Fibroblast of pulmonary artery (primary cell): ENCODE measurements at places on chromosomes 7 and 10.

GRCh38 chr10:25505466-25505865 is 330.7 kb downstream of the GPR158 start:
- peak; percentile 14 for DNase-seq

GRCh38 chr10:12717981-12718707 is 283.4 kb downstream of the CCDC3 start:
- no peak for DNase-seq

- DNase-seq: peak; percentile 9
Measured at GRCh38 chr7:55304018-55304762, 60.9 kb upstream of the LANCL2 start.

GRCh38 chr10:116254422-116255155 is 18.4 kb downstream of the GFRA1 start:
- DNase-seq: no peak

- no peak for DNase-seq
Measured at GRCh38 chr10:7389844-7390243, 21.0 kb downstream of the SFMBT2 start.

DNA sequence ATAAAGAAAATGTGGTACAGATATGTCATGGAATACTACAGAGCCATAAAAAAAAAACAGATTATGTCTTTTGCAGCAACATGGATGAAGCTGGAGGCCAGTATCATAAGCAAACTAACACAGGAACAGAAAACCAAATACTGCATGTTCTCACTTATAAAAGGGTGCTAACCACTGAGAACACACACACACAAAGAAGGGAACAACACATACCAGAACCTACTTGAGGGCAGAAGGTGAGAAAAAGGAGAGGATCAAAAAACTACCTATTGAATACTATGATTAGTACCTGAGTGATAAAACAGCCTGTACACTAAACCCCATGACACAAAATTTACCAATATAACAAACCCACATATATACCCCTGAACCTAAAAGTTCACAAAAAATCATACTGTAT is 144.6 kb downstream of the TPK1 start:
- no peak for DNase-seq

- DNase-seq: no peak
Measured at GRCh38 chr10:89238956-89239644, 12.5 kb downstream of the LIPA start.

DNA sequence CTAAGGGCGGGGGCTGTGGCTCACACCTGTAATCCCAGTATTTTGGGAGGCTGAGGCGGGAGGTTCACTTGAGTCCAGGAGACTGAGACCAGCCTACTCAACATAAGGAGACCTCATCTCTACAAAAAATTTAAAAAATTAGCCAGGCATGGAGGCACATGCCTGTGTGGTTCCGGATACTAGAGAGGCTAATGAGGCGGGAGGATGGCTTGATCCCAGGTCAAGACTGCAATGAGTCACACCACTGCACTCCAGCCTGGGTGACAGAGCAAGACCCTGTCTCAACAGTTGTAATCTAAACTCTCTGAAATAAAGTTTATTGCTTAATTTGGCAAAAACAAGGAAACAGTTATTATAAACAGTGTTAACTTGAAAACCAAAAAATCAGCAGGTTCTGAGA is 123.3 kb downstream of the USP6NL start:
- DNase-seq: no peak

GRCh38 chr7:39621784-39622411 is 1.5 kb upstream of the RALA start:
- no peak for DNase-seq

DNA sequence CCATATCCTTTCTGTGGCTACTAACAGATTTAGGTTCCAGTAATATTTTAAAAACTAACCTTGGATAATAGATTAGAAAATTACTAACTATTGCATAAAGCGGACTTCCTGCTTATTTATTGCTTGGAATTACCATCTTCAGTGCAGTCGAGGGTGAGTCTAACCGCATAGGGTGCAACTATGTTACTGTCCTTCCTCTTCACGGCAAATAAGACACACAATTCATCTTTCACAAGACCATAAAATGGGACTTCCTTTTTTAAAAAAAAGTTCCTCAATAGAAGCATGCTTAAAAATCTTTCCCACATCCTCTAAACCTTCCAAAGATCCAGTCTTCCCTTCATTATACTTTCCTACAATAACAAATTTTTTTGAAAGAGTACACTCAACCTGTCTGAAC is 2.1 kb downstream of the SLC25A40 start:
- DNase-seq: no peak

- DNase-seq: peak; percentile 78
Measured at GRCh38 chr7:21616796-21617436, 74.1 kb downstream of the DNAH11 start.

- no peak for DNase-seq
Measured at GRCh38 chr7:109235316-109235715, 665.6 kb downstream of the DNAJB9 start.

GRCh38 chr10:74586088-74586585 is 240.3 kb upstream of the KAT6B start:
- DNase-seq: no peak

GRCh38 chr7:95662987-95663386 is 66.7 kb upstream of the PDK4 start:
- DNase-seq: no peak

DNA sequence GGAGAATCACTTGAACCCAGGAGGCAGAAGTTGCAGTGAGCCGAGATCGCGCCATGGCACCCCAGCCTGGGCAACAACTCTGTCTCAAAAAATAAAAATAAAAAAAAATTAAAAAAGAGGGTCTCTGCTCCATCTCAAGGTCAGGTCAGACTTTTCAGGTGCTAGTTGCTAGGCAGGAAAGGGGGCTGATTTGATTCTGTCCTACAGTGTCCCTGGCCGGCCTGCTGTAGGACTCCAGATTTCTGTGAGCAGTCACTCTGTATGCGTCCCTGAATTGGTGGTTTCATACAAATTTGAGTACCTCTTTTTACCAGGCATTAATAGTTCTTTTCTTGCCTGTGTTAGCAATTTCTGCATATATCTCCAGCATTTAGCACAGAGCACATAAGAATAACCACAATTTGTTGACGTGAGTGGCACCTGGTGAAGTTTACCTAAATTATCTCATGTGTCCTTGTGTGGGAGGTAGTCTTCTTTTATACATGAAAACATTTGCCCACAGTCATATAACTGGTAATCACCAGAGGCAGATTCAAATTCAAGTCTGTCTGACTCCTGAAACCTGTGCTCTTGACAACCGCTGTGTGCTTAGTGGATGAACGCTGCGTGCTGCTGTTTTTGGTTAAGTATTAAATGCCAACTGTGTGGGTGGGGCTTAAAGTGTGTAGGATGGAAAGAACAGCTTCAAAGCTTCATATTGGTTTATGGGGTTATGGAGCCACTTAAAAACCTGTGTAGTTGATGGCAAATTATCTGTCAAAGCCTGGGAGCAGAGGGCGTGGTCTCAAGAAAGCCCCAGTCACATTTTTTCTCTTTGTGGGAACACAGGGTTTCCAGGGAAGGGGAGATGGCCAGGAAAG is 3.2 kb upstream of the ZNF775 start:
- no peak for DNase-seq

DNA sequence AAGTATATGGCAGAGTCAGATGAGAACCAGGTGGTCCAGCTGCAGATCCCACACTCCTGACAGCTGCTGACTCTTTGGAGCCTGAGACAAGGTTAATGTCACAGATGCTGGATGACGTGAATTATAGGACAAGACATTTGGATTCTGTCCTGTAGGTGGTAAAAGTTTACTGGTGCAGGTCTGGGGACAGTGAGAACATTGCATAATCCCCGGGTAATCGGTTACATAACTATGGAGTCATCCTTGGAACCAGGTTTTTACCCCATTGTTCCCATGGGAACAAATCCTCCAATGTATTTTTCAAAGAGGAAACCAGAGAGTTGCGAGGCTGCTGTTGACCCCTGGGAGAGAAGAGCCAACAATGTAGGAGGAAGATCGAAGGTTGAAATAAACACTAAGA is 27.5 kb upstream of the ZCCHC24 start:
- peak; percentile 56 for DNase-seq

GRCh38 chr7:108097703-108098102 is 32.5 kb downstream of the LAMB4 start:
- DNase-seq: peak; percentile 41

DNA sequence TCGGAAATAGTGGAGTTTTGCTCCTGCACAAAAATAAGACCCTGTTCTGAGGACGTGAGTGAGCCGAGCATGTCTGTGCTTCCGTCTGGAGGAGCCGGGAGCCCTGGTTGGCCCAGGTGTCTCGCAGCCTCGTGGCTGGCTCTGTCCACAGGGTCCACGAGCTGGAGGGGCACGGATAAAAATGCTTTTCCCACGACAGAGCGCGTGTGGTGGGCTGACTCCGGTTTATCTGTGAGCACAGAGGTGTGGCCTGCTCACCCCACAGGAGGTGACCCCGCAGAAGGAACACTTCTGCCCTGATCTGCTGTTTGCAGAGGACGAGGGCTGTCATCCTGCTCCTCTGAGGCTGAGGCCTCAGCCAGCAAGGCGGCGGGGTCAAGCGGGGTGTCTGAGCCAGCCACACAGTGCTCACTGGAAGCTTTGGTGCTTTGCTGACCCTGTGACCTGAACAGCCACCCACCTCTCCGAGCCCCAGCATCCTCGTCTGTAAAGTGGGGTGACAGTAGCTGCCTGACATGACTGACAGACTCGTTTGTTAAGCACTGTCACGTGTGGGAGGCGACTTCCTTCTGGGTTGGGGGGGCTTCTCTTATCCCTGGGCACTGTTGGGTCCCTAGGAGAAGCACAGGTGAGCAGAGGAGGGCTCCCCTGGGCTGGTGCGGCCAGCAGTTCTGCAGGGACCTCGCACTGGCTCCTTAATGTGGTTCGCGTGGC is 162.5 kb downstream of the DNAJB6 start:
- no peak for DNase-seq

GRCh38 chr10:76632767-76633051 is 1004.9 kb downstream of the KCNMA1 start:
- peak; percentile 1 for DNase-seq

- DNase-seq: no peak
Measured at GRCh38 chr10:70494966-70495365, 16.4 kb downstream of the PALD1 start.

DNA sequence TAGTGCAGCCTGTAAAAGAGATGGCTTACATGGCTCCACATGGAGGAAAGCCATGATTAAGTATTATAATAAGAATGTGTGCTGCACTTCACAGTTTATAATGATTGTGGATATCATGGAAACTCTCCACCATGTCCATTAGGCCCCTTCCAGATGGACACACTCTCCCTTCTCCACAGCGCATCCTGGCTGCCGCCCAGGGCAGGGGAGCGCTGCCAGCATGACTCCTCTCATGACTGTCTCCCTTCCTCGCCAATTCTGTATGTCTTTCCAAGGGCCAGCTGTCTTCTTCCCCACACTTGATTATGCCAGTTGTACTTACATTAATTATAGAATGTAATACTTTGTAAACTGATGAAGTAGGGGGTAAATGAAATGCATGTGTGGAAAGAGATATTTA is 259.3 kb upstream of the TMEM72 start:
- peak; percentile 53 for DNase-seq

DNA sequence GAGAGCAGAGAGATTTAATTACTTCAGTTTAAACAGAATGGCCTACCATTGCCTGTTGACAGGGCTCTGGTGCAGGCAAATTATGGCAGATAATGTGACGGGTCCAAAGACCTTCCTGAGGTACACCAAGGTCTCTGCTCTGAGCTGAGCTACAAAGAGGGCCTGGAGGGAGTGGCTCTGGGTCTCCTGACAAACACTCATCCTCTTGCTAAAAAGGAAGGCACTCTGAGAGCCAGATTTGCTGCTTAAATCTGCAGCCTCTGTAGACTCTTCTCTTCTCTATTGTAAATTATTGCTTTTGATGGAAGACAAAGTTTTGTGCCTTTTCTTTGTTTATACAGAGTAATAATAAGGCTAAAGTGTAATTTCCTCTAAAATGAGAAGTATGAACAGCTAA is 529.5 kb upstream of the FZD8 start:
- peak; percentile 21 for DNase-seq
